Stimulated activated CD4-positive, alpha-beta T cell treated with anti-CD3 and anti-CD28 coated beads, Interleukin-1b, Interleukin-23, amount 100 ng/mL, for 24 hours (primary cell): ENCODE measurements at places on chromosomes 11 and 22.

DNA sequence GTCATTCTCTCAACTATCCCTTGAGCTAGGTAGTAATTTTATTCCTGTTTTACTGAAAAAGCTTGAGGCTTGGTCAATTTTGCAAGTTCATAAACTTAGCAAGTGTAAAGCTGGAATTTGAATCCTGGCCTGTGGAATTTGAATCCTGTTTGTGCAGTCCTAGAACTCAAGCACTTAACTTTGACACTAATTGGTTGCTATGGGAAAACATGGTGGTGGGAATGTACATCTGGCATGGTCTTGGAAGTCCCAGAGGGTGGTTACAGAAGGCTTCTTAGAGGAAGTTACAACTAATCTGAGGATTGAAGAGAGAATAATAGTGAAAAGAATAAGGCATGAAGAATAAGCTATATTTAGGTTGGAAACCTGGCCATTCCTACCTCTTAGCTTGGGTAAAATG is 66.5 kb upstream of the LIN7C start:
- no peak for DNase-seq

DNA sequence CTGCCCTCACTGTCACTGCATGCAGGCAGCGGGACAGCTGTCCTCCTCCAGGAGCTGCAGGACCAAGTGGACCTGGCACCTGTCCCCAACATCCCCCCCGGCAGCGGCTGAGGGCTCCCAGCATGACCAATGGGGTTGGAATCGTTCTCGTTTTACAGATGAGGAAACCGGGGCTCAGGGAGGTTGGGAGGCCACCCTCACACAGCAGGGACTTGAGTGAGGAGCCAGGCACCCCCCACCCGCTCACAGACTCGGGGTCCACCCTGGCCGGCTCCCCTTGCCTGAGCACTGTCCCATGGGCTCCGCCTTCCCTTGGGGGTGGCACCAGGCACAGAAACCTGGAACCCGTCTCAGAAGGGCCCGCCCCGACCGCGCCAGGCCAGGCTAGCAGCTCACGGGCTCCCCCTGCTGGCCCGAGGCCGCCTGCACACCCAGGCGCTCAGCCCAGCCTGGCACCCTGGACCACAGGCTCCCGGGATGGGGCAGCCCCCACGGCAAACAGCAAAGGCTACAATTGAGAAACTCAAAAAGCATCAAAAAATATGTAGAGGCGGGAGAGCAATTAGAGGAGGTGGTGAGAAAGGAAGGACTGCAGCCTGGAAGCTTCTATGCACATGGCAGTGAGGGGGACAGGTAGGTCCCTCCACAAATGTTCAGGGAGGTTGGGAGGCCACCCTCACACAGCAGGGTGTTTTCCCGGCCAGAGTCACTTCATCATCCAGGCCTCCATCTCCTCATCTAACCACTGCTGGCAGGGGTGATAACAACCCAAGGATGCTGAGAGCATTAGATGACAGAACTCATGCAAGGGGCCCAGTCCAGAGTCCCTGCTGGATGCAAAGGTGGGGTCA is 12.8 kb downstream of the MACROD1 start:
- DNase-seq = peak; percentile 61

DNA sequence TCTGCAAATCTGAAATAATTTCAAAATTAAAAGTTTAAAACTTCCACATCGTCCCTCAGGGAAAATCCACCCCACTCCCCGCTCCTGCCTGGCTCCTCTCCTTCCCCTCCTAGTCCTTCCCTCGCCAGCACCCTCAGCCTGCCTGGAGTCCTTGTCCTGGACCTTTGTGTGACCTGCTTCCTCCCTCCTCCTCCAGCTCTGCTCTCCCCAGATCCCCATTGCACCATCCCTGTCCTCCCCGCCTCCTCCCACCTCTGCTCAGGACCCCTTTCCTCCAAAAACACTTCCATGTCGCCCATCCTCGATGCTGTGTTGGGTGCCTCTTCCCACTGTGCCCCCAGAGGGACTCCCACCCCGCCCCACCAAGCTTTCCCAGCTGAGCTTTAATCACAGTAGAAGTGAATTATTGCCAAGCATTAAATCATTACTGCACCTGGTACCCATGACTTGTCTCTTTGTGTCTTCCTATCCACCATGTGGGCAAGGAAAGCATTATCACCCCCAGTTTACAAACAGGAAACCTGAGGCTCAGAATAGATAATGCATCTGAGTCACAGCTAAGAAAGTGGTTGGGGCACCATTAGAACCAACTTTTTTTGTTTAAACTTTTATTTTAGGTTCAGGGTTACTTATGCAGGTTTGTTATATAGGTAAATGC is 2.4 kb upstream of the ZP1 start:
- DNase-seq = no peak

- no peak for DNase-seq
Measured at GRCh38 chr11:119759324-119759723, 30.3 kb upstream of the NECTIN1 start.

DNA sequence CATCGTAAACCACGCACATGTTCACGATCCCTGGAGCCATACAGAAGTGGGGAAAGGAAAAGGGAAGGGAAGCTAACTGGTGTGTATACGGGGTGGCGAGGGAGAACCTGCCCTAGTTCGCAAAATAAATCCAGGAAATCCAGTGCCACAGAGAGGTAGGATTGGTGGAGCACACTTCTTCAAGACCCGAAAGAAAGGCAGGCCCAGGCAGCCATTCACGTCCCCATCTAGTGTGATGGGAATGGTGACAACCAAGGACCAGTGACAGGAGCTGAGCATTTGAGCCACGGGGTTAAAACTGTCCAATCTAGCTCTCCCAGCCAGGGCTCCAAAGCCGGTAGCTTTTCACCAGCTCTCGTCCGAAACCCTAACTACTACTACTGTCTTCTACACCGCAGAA is 53.7 kb downstream of the IGSF9B start:
- no peak for DNase-seq

- DNase-seq = no peak
Measured at GRCh38 chr11:78364128-78364751, 53.4 kb downstream of the GAB2 start.

GRCh38 chr22:50613291-50613981 is 12.8 kb downstream of the MAPK8IP2 start:
- no peak for DNase-seq

GRCh38 chr11:73787051-73787642 is 527 bp upstream of the MRPL48 start:
- DNase-seq = no peak

DNA sequence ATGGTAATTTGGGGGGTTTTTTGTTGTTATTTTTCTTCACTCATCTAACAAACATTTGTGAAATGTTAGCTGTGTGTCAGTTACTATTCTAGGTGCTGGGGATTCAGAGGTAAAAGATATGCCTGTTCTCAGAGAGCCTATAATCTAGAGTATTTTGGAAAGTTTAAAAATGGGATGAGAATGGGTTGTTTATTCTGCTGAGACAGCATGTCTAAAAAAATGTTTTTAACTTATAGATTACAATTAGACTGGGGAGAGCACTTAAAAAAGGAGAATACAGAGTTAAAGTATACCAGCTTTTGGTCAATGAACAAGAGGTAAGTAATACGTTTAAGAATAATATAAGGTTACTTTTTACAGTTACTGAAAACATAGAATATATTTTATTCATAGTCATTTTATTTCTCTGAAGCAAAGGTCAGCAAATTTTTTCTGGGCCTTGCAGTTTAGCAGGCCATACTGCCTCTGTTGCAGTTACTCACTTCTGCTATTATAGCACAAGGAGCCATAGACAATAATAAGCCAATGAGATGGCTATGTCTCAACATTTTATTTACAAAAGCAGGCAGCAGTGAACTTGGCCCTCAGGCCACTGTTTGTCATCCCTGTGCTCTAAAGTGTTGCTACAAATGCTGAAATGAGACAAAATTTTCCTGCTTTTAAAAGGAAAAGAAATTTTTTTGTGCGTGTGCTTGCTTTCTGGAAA is 60.0 kb downstream of the DKK3 start:
- no peak for DNase-seq

DNA sequence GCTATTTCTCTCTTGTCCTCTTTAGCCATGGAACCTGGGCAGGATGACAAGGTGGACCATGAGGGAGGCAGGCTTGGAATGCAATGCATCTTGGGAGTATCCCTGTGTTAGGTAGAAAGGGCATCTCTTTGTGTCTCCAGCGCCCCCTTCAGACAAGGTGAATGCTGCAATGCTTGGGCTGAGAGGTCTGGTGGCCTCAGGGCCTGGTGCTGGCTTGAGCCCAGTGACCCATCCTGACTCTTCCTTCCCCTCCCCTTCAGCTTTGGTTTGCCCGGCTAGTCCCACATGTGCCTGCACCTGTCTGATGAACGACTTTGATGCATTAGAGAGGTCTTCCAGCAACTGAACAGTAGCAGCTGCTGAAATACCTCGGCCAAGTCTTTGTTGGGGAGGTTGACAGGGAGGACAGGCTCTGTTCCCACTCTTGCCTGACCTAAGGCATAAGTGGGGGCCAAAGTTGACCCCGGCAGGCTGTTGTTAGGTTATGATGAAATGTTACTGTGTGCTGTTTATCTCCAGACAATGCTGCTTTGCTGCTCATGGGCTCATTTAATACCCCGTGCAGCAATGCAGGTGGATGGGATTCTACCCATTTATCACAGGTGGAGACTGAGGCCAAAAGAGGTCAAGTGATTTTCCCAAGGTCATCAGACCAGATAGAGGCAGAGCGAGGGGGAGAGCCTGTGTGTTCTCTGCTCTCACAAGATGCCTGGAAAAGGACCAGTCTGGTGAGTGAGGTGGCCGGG is 22.5 kb downstream of the MYO18B start:
- no peak for DNase-seq

DNA sequence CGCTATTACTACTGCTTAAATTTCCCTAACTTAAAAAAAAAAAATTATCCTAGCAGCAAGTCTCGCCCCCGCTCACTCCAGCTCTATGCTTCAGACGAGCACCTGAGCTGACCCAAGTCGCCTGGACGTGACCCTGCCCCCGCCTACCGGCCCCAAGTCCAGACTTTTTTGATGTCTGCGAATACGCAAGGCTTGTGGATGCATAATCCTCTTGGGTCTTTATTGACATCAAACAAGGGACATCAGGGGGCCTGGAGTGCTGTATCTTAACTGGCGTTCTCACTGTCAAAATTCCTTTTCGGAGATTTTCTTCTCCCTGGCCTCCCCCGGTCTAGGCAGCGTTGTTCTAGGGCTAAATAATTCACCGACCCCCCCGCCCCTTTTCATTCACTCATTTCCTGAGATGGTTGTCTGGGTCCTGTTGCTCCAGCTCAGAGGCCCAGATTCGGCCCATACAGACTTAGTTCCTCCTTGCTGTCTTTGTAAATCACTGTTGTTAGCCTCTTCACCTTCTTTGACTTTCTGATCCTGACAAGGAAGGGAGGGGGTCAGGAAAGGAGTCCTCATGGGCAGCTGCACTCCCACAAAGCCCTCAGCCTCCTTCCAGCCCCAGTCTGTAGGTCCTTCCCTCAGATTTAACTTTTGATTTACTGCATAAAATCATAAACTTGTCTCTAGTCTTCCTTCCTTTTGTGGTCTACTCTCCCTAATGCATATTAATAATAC is 601 bp upstream of the LRP4 start:
- no peak for DNase-seq

DNA sequence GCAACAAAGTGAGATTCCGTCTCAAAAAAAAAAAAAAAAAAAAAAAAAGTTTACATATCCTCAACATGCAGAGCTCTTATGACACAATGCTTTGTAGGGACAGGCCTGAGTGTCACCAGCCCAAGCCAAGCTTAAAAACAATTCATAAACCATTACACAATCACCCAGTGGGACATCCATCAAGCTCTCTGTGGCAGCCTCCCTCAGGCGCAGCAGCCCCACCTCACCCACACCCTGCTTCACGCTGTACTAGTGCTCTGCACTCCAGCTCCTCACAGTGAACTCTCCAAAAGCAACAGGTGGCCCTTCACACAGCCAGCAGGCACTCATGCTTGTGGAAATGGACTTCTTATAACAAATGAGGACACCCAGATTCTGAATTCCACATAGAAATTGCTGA is 3.5 kb upstream of the FOXRED2 start:
- DNase-seq = no peak

- DNase-seq = no peak
Measured at GRCh38 chr22:20176421-20177085, 25.7 kb upstream of the CCDC188 start.

GRCh38 chr11:9459667-9460321 is 1.0 kb upstream of the ZNF143 start:
- peak; percentile 9 for DNase-seq

DNA sequence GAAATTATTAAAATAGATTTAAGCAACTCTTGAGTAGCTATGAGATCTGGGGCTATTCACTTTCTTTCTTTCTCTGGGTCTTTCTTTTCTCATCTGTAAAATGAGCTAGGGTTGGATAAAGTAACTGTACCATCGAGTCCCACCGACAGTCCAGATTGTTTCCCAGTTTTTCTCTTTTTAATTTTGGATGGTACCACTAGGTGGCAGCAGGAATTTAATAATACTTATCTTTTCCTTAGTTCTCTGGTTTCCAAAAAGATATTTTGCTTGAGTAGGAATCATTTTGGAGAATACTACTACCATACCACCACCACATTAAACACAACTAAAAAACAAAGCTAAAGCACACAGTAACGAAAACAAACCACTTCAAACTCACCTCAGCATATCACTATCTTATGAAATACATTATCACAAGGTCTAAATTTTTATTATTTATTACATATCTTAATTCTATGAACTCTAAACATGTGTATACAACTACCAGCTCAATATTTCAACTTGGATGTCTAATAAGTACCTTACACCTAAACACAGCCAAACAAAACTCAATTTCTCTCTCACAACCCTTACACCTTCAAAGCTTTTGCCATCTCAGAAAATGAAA is 584.0 kb downstream of the KCNA4 start:
- DNase-seq = no peak

- no peak for DNase-seq
Measured at GRCh38 chr11:1402355-1403077, 12.8 kb downstream of the BRSK2 start.

- no peak for DNase-seq
Measured at GRCh38 chr11:32584921-32585320, 1.3 kb downstream of the EIF3M start.

- no peak for DNase-seq
Measured at GRCh38 chr11:62179995-62180394, 10.0 kb upstream of the SCGB1D1 start.

DNA sequence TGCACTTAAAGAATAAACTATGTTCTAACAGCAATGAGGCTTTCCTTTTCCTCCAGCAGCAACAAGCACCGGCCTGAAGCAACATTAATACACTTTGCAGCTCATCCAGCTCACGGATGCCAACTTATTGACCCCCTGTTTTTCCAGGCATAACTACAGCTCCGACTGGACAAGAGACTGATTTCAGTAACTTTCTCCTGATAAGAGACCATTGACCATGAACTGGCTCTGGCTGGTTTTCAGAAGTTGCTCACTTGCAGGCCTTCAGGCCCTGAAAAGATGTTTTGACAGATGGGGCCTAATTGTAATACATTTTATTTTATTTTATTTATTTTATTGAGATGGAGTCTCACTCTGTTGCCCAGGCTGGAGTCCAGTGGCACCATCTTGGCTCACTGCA is 27.5 kb downstream of the GGT5 start:
- DNase-seq = no peak

GRCh38 chr11:14418801-14419417 is 59.9 kb upstream of the RRAS2 start:
- DNase-seq = no peak

- DNase-seq = no peak
Measured at GRCh38 chr22:20027966-20028854, 7.3 kb downstream of the TANGO2 start.

GRCh38 chr11:30206249-30206996 is 24.4 kb upstream of the FSHB start:
- DNase-seq = no peak
